ENCODE measurements at places on chromosomes 2 and 18.
A peak's percentile ranks its signal among the peaks of the same experiment; 100 is the strongest.

GRCh38 chr2:76446872-76447271, 736.2 kb upstream of the GCFC2 start:
- DNase-seq, result no peak

DNA sequence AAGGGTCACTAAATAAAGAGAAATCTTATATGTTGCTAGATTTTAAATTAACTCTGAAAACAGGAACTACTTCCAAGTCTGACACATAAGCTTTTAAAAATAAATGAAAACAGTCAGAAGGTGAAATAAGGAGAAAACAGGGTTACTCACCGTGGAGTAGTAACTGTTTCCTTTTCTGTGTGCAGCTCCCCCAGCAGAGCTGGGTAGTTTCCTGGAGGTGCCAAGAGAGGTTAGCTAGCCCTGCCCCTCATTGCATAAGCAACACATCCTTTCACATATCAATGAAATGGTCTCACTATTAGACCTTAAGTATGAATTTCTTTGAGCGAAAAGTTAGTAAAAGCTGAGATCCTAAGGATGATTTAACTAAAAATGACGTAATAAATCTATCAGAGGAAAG, 54.0 kb upstream of the GPR75 start:
- peak; percentile 38 for DNase-seq

DNA sequence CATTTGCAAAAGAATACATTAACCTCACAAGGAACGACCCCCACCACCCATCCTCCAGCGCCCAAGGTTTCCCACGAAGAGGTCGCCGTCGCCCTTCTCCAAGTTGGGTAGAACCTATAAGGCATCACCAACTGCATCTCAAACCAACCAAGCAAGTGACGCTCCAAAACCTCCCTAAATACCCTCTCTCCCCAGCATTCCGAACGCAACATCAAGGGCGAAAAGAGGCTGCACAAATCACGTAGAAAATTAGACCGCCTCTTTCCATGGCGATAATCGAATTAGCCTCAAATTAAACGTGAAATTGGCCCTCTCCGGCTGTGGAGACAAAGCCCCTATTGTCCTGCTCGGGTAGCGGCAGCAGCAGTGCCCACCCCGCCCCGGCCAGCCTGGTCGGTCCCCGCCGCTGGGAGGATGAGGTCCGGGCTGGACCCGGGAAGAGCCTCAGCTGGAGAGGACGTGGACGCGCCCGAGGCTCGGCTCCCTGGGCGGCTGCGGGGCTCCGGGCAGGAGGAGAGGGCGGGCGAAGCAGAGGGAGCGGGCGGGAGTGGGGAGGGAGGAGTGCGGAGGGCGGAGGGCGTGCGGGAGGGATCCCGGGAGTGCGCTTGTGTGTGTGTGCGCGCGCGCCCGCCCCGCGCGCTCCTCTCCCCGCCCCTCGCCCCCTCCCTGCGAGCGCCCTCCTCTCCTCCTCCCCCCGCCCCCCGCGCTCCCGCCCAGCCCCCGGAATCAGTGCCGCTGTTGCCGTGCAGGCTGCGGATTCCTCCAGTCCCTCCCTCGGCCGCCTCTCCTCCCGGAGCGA, at the start of gene SPTBN1:
TSS of gene SPTBN1 (plus strand) at position 765 of the 799 bp plus-strand sequence. CDS start 70,092 bp downstream, outside the sequence.
- no peak for DNase-seq

- DNase-seq, result no peak
These were observed 202.1 kb downstream of the SH3RF3 start for GRCh38 chr2:109331081-109331480.

GRCh38 chr2:64062840-64063239, 43.6 kb upstream of the VPS54 start:
- no peak for DNase-seq

- no peak for DNase-seq
These were observed 888.6 kb upstream of the NRXN1 start for GRCh38 chr2:51920509-51920908.

DNA sequence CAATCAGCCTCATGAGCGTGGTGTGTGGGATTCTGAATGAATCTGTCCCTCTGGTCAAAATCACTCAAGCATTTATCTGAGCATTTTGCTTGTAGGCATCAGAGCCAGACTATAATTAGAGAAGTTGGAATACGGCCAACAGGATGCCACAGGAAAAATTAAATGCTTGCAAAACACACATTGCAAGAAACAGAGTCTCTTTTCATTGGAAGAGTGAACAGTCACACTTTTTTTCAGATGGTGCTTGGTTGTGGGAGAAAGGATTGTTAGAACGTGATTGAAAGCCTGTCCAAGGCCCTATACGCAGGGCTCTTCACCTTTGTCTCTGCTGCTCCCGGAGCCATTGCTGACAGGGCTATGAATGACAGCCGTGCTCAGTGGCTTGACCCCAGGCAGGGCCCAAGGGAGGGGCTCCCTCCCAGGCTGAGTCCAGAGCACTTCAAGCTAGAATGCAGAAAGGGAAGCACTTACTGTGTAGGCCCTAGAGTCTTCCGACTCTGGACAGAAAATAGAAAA, 59.8 kb downstream of the SNTG2 start:
- no peak for DNase-seq

DNA sequence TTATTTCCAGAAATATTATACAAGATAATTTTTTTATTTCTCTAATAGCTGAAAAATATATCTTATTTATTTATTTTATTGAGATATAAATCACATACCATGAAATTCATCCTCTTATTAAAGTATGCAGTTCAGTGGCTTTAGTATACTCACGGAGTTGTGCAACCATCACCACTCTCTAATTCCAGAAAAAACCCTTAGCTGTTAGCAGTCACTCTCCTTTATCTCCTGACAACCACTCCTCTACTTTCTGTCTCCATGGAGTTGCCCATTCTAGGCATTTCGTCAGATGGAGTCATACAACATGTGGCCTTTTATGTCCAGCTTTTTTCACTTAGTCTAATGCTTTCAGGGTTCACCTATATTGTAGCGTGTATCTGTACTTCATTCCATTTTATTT, 66.5 kb downstream of the TCF7L1 start:
- DNase-seq, result no peak

GRCh38 chr2:112731479-112731878, 10.7 kb downstream of the NT5DC4 start:
- no peak for DNase-seq

- no peak for DNase-seq
These were observed 112.9 kb upstream of the CD302 start for GRCh38 chr2:159910951-159911350.
